T-helper 22 cell (primary cell): ENCODE measurements at places on chromosomes 5 and 9.

- DNase-seq = no peak
These were observed 100.1 kb downstream of the KCNIP1 start for GRCh38 chr5:170603578-170604565.

DNA sequence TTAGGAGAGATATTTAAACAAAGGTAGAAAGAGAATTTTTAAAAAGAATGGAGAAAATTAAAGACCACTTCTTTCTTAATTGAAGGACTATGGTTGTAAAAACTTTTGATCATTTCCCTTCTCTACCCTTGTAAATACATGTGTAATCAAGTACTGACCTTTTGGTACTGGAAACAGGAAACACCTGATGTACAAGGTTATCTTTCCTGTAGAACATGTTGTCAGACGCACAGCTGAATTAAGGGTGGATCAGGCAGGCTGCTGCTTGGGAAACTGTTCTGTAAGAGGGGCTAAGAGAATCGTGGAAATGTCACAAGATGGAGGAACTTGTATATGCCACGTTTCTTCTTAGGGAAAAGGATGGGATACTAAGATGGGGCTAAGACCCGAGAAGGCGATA is 341.6 kb downstream of the ZNF608 start:
- no peak for DNase-seq

- DNase-seq = no peak
These were observed 509 bp downstream of the LVRN start for GRCh38 chr5:115962565-115963402.

DNA sequence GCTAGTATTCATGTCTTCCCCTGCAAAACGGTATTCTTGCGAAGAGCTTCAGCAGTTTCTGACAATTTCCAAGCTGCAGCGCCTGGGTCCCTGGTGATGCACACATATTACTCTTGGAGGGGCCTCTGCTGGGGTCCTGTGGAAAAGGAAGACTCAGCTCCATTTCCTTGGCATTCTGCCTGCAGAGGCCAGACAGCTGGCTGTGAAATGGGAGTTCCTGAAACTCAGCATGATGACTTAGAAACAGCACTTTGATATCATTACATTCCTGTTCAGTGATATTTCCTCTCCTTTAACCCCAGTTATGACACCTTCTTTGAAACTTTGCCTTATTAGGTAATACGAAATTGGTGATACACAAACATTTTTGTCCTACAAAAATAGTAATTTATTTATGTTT is 98.5 kb downstream of the APBA1 start:
- no peak for DNase-seq

- DNase-seq = no peak
These were observed 356.2 kb upstream of the NUDT12 start for GRCh38 chr5:103918668-103919367.

DNA sequence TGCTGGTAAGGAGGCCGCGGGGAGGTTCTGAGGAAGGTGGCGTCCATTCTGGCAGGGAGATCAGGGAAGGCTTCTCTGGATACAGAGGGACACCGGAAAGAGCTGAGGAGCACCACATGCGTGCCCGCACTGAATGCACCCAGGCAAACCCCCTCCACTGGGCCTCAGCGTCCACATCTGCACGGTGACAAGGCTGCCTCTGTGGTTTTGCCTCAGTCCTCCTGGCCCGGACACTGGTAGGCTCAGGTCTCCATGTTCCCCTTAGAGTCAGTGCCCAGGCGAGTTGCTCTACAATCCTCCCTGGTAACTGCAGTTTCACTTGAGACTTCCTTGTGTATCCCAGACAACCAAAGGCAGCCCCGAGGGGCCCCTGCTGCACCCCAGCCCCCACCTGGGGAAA is 173.3 kb downstream of the MELK start:
- DNase-seq = no peak

GRCh38 chr5:83555263-83555662 is 83.7 kb downstream of the VCAN start:
- no peak for DNase-seq

DNA sequence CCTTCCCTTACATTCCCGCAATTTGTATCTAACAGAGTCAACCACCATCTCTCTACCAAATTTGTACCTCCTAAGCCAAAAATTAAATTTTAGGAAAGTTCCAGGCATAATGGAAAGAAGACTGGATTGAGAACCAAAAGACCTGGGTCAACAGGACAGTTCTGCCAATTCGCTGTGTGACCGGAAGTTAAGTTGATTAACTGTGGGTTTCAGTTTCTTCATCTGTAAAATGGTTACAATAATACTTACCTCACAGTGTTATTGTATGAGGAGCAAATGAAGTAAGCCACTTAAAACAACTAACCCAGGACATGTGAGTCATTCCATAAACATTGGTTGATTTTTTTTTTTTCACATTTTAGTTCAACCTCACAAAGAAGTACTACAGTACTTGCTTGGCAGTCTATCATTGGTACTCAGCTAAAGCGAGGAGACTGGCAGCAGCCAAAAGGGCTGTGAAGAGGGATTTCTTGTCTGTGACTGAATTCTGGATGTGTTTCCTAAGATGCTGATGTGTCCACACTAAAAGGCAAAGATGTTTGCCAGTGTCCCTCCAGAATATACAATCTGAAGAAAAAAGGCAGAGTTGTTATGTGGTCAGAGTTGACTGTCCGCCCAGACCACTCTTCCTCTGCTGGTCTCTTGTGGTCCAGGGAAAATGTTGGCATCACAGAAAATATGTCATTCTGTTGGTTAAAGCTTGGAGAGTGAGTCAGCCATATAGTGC is 198.6 kb downstream of the TLE1 start:
- DNase-seq = no peak

DNA sequence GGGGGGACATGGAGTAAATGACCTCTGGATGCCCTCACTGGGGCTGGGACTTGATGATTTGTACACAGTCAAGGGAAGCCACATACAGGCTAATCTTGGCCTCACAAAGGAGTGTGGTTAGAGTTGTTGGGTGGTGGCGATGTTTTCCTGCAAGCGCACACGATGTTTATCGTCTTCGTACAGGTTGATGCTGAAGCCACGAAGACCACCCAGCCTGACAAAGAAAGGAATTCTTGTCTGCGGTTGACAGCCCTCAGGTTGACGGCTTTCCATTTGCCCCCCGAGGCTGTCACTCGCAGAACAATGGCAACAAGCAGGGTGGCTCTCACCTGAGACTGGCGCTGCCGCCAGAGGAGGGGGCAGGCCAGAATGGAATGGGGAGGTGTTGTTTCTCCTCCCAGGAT is 14.1 kb upstream of the XPA start:
- DNase-seq = no peak

- DNase-seq = no peak
These were observed 61.5 kb downstream of the SPRY4 start for GRCh38 chr5:142263346-142263745.

DNA sequence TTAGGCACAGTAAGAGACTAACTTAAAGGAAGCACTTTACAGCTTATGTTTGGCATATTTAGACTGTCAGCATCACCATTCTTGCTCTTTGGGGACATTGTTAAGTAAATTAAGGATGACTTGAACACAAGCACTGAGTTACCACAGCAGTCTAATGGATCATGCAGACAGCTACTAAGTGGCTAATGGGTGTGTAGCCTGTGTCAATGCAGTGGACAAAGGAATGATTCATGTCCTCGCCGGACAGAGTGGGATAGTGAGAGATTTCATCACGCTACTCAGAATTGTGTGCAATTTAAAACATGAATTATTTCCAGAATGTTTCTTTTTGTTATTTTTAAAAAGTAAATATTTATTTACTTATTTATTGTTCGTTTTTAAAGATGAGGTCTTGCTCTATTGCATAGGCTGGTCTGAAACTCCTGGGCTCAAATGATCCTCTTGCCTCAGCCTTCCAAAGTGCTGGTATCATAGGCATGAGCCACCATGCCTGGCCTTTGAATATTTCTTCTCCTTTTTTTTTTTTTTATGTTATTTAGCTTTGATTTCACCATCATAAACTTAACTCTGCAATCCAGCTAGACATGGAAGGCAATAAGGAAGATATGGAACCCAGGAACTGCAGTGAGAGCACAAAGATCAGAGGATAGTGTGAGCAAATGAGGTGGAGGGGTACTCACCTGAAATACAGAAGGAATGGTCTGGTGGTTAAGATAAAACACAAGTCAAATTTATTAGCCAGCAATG is 53.0 kb upstream of the KLF4 start:
- no peak for DNase-seq

GRCh38 chr9:118215549-118215948 is 511.3 kb downstream of the TLR4 start:
- DNase-seq = no peak

- no peak for DNase-seq
These were observed 334.0 kb upstream of the PTPRD start for GRCh38 chr9:10946676-10947410.

DNA sequence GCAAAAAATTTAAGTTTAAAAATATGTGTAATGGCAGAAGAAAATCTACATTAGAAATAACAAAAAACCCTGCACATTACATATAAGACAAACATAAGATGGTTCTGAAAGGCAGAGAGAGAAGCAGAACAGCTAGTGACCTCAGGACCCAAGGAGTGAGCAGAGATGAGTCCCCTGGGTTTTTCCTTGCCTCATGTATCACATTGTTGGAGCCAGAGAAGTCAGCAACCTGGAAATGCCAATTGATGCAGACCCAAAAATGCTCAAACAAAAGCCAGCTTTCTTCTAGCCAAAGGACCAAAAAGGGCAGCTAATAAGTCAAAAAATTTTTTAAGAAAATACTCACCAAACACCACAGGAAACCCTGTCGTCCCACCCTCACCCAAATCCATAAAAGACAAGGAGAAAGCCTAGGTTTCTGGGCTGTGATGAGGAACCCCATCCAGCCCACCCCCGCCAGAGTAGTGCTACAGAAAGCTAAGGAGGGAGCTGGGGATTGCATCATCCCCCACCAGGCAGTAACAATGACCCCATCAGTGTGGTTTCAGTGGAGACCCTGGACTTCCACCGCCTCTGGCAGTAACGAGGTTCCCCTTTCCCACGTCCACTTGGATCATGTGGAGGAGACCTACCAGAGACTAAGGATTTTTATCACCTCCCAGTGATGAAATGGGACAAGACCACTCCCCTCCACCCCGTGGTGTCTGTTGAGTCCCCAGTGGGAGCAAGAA is 17.6 kb downstream of the DENND1A start:
- no peak for DNase-seq

DNA sequence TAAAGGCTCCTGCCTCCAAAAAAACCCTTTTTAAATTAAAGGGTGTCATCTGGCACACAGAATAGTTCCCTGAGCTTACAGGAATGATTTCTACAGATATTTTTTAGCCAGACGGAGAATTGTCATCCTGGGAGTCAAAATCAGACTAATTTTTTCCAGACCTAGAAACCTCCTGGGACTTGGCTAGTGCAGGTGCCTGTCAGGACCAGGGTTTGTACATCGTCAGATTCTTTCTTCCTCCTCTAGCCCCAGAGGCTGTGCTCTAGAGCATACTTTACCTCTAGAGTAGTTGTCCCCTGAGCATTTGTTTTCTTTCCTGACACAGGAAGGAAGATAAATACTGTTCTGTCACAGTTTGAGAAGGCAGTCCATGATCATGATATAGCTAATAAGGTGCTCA is 52.5 kb downstream of the RAB3C start:
- no peak for DNase-seq

- no peak for DNase-seq
These were observed 55.3 kb downstream of the TRPC7 start for GRCh38 chr5:136309932-136310598.

- no peak for DNase-seq
These were observed 47.4 kb downstream of the VAV2 start for GRCh38 chr9:133944746-133945135.

GRCh38 chr5:173411791-173412555 is 83.8 kb upstream of the STC2 start:
- no peak for DNase-seq

- DNase-seq = no peak
These were observed 1244.1 kb upstream of the ACO1 start for GRCh38 chr9:31140316-31140715.

- DNase-seq = no peak
These were observed 62.3 kb downstream of the RAPGEF1 start for GRCh38 chr9:131677444-131678180.

DNA sequence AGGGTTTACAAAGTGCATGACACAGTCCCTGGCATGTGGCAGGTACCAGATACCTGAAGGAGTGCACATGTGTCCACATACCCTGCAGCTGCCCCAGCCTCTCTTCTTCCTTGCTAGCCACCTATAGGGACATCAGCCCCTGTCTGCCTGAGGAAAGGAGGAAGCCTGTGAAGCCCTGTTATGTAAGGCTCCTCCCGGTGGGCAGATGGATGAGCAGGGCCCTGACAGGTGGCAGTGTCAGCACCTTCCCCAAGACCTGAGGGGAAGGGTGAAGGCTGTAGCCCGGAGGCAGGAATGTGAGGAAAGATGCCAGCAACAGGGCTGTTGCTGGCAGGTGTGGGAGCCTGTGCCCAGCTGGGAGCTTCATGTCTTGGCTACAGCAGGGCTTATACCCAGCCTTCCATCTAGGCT is 21.7 kb downstream of the TCF7 start:
- no peak for DNase-seq

DNA sequence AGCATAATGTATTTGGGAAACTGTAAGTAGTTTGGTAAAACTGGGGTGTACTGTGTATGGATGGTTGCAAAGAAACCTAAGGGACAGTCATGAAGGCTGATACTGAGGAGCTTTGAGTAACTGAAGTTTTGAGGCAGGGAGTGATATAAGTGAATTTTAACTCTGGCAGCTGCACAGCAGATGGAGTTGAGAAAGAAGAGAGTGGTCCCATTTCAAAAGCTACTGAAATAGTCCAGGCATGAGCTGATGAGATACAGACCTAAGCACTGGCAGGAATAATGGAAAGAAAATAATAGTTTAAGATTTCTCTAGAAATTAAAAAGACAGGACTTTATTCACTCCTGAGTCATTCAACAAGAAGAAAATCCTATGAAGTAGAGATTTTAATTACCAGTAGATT is 232.0 kb downstream of the CHSY3 start:
- DNase-seq = no peak

DNA sequence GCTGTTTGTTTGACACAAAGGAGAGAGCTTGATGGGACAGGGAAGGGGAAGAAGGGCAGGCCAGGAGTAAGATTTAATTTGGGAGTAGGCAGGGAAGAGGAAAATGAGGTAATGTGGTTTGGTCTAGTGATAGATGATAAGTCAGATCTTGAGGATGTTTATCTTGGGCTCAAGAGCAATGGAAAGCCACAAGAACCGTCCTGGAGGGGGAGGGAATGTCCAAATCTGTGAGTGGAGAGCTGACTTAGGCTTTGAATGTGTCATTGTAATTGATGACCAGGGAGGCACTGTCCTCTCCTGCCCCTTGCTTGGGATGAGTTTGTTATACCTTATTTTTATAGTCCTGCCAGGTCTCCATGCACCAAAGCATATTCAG is 37.5 kb downstream of the MAMDC2 start:
- DNase-seq = no peak
